GM04503 (cell line): ENCODE measurements at places on chromosomes 2 and 18.

GRCh38 chr2:224930990-224931389 is 111.3 kb downstream of the DOCK10 start:
- no peak for DNase-seq

DNA sequence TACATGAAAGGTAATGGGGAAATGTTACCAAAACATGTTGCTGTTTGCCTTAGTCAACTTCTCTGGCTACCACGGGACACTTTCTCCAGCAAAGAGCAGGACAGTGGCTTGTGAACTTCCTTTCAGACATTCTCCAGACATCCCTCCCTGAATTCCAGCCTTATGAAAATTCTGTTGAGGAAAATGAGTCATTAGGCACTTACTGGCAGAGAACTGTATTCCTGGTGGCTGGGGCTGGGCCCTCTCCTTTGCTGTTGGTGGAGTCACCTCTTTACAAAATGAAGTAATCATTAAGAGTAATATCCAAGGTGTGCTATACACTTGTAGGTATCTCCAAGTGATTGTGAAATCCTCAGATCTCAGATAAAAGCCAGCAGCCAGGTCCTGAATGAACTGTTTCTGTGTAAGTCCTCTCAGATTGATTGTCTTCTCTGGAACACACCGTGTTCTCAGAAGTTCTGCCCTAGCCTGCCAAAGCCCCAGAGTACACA is 1.3 kb upstream of the FAP start:
- DNase-seq, result peak; percentile 87

DNA sequence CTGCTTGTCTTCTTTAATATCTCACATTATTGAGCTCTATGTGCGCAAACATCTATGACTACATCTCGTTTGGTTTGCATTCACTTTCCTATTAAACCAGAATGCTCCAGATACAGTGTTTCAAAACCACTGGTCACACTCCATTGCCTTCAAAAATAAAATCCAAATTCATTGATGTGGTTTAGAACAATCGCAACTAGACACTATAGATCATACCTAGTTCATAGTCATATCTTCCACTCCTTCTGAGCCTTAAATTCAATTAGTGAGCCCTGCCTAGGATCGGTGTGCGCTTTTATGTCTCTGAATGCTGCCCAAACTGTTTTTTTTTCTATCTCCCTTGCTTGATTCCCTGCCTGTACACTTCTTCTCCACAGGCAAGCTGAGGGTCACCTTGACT is 238.5 kb upstream of the RGPD4 start:
- DNase-seq, result no peak

- DNase-seq, result no peak
Measured at GRCh38 chr2:72901426-72901825, 14.2 kb downstream of the SPR start.

GRCh38 chr2:120803764-120804335 is 68.2 kb downstream of the GLI2 start:
- DNase-seq, result no peak

DNA sequence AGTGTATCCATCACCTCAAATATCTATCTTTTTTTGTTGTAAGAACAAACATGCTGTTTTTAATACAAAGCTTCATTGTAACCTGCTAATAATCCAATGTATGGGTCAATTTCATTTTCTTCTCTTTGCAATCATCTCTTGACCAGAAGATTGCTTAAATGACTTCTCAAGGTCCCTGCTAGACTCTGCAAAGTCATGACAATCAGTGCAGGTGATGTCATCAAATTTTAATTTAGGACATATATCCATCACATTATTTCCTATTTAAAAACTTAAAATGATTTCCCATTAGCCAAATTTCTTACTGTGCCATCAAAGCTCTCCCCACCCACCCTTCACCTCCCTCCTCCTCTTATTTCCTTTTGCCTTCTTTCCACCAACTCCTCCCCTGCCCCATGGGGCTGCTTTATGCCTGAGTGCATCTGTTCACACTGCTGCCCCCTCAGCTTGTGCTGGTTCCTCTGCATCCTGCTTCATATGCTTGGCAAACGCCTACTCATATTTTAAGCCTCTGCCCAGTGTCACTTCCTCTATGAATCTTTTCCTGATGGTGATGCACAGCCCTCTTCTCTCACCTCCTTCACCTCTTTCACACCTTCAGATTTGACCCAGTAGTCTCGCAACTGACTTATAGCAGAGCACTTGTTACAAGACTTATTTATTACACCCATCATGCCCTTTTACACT is 20.3 kb downstream of the PLEK start:
- no peak for DNase-seq

- DNase-seq, result no peak
Measured at GRCh38 chr2:62291052-62291451, 95.1 kb downstream of the B3GNT2 start.

GRCh38 chr18:23263551-23264235 is 128.4 kb downstream of the CABLES1 start:
- DNase-seq, result no peak

GRCh38 chr2:100831831-100832230 is 11.9 kb downstream of the NPAS2 start:
- DNase-seq, result no peak

DNA sequence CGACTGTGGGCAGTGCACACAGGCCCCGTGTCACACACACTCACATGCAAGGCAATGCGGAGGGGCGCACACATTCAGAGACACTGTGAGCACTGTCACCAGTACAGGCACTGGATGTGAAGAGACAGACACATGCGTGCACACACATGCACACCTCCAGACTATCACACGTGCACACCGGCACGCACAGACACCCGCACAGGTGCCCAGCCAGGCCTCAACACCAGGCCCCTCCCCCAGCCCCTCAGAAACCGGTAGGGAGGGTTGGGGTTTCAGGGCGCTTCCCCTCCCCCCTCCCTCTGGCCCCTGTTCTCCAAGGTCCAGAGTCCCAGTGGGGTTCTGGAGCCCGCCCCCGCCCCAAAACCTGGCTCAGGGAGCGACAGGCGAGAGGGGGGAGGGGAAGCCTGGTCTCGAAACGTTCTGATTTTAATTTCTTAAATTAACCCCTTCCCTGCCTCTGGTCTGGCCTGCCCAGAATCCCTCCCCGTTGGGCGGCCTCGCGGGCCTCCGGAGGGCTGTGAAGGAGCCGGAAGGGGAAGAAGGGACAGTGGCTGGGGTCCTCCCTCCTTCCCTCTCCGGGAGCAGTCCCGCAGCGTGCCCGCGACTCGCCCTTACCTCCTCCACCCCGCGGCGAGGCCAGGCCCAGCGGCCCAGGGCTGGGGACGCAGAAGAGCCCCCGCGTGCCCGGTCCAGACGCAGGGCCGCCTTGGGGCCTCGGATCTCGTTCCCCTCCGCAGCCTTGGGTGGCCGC is 558 bp downstream of the FBXO41 start:
- no peak for DNase-seq

GRCh38 chr2:88545118-88545517 is 82.1 kb downstream of the EIF2AK3 start:
- no peak for DNase-seq

DNA sequence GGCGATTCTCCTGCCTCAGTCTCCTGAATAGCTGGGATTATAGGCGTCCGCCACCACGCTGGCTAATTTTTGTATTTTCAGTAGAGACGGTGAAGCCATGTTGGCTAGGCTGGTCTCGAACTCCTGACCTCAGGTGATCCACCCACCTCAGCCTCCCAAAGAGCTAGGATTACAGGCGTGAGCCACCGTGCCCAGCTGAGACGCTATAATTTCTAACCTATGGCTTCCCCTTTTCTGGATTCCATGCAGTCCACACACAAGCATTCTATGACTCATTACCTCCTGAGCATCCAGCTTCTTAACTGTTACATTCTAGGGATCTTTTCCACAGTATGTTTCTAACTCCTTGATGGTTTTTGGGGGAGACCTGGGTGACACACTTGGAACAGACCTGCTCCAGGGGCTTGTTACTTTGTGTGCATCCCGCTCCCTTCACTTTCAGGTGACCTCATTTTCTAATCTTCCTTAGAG is 11.8 kb upstream of the KCMF1 start:
- no peak for DNase-seq

DNA sequence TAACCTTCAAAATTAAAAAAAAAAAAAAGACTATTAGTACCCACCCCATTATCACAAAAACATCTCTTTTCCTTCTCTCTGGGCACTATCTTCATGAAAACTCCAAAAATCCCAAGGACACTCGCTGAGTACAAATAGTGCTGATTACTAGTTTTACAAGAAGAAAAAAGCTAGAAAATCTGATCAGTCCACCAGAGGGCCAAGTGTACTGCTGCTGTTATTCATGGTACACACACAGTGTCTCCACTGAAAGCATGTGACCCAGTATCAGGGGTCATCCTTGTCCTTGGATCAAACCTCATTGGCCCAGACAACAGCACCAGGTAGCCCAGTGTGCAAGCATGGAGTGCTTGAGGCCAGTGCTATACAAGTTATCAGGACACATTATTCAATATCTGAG is 382.7 kb upstream of the KLHL29 start:
- no peak for DNase-seq

GRCh38 chr2:47815764-47816163 is 32.8 kb downstream of the MSH6 start:
- no peak for DNase-seq

DNA sequence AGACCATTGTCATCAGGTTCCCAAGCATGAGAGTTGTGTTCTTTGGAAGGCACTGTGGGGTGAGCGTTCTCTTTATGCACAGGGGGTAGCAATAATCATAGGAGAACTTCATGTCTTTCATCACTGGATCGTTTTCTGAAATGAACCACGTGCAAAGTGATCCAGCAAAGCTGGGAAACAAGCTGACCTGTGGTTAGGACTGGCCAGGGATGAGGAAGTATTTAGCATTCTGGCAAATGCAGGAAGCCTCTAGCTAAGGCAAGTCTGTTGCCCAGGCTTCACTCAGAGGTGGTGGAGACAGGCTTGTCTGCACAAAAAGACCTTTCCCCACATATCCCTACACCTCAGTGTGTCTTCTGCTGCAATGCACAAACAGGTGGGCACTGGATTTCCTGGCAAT is 58.6 kb downstream of the MMADHC start:
- no peak for DNase-seq

GRCh38 chr18:32040936-32041335 is 22.3 kb downstream of the RNF125 start:
- DNase-seq, result no peak

- DNase-seq, result no peak
Measured at GRCh38 chr2:3399381-3399780, 19.9 kb downstream of the TRAPPC12 start.

GRCh38 chr2:111624411-111625156 is 259.4 kb downstream of the ANAPC1 start:
- peak; percentile 80 for DNase-seq

DNA sequence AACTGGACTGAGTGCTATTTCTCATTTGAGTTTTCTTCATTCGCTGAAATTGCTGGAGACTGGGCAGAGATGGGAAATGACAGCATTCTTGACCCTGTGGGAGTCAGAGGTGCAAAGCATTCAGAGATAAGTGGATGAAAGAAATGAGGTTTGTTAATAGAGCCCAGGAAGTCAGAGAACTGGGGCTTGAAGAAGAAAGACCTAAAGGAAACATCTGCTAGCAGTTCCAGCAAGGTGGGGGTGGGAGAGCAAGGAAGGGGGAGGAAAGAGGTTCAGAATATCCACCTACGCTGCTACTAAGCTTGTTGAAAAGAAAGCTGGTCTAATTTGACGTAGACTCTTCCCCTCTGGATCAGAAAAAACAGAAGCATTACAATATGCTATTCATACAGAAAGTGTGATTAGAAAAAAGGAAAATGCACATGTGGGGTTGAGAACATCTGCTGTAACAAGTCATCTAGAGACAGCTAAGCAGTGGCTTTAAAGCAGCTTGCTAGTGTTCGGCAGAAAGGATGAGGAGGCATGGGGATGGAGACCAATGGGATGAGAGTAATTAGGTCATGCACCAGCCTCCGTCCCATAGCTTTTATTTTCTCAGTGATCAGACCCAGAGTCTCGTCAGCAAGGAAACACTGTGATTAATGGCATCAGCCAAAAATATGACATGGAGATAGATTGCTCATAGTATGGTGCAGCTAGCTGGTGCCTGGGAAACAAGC is 29.7 kb downstream of the NAB1 start:
- DNase-seq, result no peak

GRCh38 chr18:63161032-63161760 is 158.4 kb downstream of the BCL2 start:
- DNase-seq, result no peak

DNA sequence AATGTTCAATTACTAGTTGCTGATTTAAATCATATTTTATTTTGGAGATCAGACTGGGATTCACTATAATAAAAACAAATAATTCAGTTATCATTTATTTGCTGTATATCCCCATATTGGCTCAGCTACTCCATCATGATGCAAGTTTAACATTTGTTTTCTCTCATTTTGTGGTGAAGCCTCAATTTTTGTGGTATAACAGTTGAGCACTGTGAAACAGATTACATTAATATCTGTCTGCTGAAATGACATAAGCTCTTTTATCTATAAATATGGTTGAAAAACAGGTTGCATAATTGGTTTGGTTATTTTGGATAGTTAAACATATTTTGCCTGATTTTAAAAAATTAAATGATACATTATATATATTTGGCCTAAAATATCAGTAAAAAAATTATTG is 67.7 kb downstream of the DPP4 start:
- DNase-seq, result no peak

DNA sequence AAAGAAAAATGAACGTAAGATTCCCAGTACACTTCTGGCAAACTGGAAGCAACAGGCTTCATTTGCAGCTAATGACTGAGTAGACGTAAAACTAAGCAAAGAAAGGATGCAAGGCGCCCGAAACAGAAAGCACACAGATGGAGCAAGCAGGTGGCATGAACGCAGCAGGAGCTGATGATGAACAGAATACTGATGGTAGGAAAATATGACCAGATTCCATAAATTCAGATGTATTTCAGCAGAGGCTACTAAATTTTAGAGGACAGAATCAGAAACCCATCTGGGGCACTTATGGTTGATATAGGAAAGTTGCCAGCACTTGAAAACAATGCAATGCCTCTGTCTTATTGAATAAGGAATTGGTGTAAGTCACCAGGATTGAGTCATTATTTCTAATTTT is 658.7 kb upstream of the LINC00305 start:
- DNase-seq, result no peak

DNA sequence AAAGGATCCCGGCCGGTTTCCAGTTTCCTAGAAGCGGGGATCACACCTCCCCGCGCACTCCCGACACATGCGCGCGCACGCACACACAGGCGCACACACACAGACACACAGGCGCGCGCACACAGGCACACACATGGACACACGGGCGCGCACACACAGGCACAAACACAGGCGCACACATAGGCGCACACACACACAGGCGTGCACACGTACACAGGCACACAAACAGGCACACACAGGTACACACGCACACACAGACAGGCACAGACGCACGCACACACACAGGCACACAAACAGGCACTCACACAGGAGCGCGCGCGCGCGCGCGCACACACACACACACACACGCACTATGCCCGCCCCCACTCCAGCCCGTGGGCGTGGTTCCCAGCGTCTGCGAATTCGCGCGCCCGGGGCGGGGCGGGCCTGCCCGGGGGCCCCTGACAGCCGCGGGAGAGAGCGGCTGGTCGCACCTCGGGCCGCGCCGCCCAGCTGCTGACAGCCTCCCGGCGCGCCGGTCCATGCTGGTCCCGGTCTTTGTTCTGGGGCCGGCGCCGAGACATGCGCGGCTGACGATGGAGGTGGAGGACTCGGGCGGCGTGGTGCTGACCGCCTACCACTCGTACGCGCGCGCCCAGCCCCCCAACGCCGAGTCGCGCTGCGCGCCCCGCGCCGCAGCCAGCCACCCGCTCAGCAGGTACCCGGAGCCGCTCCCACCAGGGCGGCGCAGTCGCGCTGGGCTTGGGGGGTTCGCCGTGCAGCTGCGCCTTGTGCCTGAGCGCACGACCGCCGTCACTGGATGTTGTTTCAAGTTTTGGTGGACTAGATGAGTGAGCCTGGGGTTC is at the start of gene ARHGAP28:
TSS of gene ARHGAP28 (plus strand) at position 470 of the 845 bp plus-strand sequence. CDS start at position 576, 106 bp downstream.
- no peak for DNase-seq
